Fibroblast of skin of left quadriceps (primary cell): ENCODE measurements at places on chromosomes 16 and 17.

DNA sequence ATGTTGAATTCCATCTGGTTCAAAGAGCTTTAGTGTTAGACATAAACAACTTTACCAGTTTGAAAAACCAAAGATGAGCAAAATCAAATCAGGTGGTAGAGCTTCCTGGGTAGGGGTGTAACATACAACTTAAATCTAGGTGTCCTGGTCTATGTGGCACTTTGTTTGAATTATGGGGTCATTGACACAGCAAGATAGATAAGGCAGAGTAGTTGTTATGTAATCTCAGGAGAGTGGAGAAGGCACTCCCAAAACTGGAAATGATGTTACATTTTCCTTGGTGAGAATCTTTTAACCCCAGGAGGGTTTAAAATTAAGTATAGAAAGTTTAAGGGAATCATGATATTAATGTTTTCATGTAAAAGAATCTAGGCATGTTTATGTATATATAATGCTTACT is 31.9 kb downstream of the CCDC42 start:
- DNase-seq: no peak

DNA sequence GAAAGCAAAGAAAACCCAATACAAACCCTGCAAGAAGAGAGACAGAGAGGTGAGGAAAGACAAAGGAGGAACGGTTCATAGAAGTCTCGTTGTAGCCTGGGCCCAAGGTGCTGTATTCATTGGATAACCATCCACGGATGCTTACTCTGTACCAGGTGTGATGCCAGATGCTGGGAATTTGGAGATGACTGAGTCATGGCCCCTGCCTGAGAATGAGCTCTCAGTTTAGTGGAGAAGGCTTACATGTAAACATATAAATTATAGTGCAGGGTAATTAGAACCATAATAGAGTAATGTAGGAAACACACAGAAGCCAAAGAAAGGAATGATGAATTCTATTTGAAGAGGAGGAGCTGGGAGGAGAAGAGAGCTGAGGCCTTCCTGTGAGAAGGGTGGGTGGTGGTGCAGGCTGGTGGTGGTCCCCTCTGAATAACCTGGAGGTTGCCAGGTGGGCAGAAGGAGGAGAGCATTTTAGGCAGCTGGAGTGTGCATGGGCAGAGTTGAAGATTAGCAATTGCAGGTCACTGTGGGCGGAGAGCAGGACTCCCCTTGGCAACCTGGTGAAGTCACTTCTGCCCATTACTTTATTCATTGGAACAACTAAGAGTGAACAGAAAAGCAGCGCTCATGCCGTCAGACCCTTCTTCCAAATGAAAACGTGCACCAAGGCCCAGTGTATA is 7.7 kb upstream of the ZG16 start:
- DNase-seq: no peak

DNA sequence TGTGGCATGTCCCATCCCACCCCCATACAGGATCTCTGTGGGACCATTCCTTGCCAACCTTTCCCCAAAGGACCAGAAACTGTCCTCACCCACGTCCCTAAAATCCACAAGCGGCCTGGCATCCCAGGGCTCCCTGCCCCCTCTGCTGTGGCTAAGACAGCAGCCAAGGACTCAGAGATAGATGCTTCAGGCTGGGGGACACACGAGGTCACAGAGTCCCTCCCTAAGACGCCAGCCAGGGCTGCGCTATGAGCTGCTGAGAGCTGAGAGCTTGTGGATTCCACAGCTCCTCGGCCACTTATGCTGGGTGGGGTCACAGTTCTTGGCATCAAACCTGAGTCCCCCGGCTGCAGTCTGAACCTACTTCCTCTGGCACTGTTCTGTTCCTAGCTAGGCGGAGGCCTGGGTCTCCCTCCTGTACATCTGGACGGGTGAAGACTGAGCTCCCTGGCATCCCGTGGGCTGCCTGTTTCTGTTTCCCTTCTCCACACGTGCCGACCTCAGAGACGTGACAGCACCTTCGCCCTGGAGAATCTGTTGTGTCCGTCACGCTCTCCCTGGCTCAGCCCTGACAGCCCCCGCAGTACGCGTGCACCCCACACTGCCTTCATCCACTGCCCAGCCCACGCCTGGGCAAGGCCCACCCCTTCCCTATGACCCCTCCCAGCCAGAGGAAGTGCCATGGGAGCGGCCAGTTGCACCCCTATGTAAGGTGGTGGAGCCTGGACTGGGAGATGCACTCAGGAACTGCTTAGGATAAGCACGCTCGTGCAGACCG is 61.2 kb downstream of the ENGASE start:
- DNase-seq: no peak

- DNase-seq: no peak
Measured at GRCh38 chr16:75576384-75576811, 10.2 kb downstream of the GABARAPL2 start.

- DNase-seq: no peak
Measured at GRCh38 chr17:73142872-73143381, 21.9 kb upstream of the SSTR2 start.

DNA sequence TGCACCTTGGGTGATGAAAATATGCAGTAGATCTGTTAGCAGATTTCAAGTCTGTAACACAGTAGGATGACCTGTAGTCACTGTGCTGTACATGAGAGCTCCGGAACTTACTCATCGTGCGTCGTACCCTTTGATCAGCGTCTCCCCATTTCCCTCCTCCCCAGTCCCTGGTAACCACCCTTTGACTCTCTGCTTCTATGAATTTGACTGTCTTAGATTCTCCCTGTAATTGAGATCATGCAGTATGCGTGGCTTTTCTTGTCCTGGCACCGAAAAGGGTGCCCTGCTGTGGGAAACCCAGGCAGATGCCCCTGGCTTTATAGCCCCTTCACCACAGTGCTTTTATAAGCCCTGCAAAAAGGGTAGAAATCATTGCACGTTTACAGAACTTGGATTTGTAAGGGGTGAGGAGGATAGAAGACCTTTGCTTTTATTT is 20.5 kb downstream of the CLEC16A start:
- no peak for DNase-seq

GRCh38 chr16:20814784-20815183 is 8.5 kb downstream of the REXO5 start:
- DNase-seq: no peak

GRCh38 chr16:85083051-85083639 is 29.1 kb downstream of the CIBAR2 start:
- no peak for DNase-seq

GRCh38 chr16:70478912-70479341 is 24.5 kb downstream of the FCSK start:
- DNase-seq: no peak

DNA sequence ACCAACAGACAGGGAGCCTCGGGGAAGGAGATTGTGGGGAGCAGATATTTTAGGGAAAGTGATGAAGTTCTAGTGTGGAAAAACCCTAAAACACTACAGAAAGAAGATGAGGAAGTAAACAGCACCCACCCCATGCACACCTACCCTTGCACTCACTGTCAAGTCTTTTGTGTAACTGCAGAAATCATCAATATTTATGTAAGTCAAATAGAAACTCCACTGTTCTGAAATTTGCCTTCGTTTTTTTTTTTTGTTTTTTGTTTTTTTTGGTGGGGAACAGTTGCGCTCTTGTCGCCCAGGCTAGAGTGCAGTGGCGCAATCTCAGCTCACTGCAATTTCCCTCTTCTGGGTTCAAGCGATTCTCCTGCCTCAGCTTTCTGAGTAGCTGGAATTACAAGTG is 273.4 kb downstream of the CPPED1 start:
- DNase-seq: no peak

GRCh38 chr16:15599303-15600070 is 43.5 kb downstream of the MARF1 start:
- no peak for DNase-seq
